Choroid plexus epithelial cell (primary cell): ENCODE measurements at places on chromosomes 6 and 20.

GRCh38 chr20:896501-897025 is 19.6 kb downstream of the ANGPT4 start:
- no peak for DNase-seq

GRCh38 chr6:133645966-133646740 is 242.8 kb upstream of the TCF21 start:
- DNase-seq: peak; percentile 77

DNA sequence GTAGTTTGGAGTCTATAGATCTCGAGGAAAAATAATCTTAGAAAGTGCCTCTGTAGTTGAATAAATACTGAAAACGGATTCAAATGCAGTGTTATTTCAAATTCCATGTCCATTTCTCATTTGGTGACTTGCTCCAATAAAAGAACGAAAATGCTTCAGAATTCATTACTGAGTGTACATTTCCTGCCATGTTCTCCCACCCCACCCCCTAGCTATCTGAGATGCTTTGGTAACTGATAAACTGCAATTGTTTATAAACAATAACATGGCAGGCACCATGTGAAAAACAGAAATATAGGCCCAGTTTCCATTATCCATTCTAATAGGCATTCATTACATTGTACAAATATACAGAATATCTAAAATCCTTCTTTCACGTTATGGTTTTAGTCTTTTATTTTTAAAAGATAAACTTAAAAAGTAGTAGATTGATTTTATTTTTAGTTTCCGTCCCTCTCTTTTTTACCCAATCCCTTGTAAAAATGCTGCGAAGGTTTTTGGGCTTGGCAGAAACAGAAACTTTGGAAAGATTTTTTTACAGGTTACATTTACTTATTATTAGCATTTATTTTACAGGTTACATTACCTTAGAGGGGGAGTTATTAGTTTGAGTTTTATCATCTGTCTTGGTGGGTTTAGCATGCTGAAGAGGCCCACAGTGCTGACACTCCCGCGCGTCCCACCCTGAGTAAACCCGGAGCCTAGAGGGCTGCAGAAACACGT is 1.5 kb downstream of the FAM162B start:
- DNase-seq: peak; percentile 3

DNA sequence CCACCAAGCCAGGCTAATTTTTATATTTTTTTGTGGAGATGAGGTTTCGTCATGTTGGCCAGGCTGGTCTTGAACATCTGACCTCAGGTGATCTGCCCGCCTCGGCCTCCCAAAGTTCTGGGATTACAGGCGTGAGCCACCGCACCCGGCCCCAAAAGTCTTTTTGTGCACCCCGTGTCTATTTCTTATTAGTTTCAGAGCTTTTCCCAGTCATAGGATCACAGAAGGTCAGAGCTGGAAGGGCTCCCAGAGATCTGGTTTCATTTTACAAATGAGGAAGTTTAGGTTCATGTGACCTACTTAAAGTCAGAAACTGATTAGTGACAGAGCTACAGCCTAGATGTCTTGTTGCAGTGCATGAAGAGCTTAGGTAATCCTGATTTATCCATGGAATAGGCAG is 1.6 kb upstream of the OGFRL1 start:
- DNase-seq: no peak

DNA sequence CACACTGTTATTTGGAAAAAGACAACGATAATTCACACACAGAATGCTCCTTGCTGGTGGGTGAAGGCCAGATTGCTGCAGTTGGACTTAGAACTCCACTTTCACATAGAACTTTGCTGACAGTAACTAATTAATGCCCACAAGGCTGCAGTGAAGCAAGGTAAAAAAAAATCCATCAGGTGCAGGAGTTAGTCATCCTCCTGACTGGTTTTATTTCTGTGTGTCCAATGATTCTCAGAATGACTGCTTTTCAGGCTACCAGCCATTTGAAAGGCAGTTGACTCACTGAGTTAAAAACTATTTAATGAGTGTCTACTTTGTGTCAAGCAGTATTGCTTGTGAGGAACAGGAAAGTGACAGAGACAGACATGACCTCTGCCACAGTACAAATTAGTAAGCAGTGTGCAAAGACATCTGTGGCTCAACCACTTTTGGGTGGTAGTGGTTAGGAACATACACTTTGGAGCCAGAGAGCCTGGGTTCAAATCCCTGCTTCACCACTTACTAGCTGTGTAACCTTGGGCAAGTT is 41.9 kb downstream of the ELOVL5 start:
- no peak for DNase-seq

DNA sequence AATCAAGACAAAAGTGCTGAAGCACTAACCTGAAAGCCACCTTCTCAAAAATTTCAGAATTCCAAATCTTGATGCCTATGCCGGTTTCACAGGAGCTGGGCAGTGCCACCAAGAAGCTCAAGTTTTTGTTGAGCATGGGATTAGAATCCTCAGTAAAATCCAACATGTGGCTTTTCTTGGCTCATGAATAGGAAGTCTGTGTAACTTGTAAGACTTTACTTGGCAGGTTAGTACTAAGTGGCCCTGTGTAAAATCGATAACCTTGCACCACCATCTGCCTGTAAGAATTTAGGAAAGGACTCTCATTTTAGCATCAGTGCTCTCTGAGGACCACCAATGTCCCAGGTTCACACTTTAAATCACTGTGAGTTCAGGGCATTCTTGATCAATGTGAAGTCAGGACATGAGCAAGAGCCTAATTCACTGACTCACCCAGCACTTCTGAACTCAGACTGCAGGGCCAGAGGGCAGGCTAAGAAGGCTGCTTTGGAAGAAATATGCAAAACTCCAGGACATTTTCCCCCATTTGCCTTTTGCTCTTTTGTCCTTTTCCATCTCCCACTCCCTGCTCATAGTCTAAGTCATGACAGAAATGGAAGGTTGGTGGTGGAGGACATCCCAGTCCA is 113.2 kb downstream of the EDN1 start:
- DNase-seq: peak; percentile 54

GRCh38 chr6:165662041-165662748 is 846 bp downstream of the PDE10A start:
- peak; percentile 52 for DNase-seq

DNA sequence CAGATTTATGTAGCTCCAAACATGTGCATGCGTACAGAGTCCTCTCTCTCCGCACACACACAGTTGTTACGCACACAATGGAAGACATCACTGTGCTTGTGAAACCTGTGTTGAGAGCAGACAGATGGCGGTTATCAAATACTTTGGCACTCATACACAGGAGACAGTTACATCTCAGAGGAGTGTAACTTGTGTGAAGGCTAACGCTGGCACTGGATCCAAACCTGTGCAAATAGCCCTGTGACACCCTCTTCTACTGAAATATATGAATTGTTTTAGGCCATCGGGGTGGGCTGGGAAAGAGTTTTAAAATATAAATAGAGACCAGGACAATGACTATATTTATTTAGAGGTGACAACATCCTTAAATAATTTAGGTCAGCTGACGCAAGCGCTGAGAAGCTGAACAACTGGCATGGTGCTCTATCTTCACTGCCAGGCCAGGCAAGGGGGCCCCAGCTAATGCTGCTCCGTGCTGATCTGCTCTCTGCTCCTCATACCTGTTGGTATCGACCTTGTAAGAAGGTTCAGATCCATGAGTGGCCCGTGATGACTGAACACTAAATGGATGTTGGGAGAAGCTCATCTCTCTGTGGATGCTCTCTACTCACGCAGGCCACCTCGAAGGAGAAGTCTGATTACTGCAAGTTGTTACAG is 69.4 kb downstream of the FOXC1 start:
- no peak for DNase-seq

- DNase-seq: peak; percentile 90
Observed at GRCh38 chr6:169250660-169251059, 3.0 kb downstream of the THBS2 start.

DNA sequence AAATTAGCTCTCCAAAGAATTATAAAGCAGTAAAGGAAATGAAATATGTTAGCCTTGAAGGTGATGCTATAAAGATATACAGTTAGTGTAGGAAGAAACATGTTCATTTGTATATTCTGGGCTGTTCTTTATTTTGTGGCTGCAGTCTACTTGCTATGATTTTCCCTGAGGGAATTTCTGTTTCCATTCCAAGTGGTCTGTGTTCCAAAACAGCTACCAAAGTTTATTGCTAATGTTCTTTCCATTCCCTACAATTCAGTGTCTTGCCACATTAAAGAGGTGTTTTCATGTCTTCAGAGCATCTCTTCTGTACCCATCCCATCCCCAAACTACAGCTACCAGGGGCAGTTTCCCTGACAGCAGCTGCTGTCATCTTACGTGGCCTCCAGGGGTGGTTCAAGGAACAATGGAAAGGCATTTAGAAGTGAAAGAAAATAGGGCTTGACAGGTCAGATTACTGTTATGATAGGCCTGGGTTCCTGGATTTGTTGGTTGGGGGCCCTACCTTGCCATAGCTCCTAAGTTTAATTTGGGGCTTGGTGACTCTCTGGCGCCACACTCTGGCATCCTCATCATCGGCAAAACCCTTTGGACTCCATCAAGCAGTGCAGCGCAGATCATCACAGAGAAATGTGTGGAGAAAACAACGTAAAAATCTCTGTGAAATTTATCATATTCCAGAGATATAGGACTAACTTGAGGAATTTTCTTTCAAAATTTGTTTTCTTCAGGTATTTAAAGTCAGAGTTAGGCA is 33.8 kb upstream of the AIG1 start:
- peak; percentile 59 for DNase-seq
